ENCODE measurements at places on chromosomes 2 and 18.

GRCh38 chr2:170747921-170748320, 22.3 kb upstream of the ERICH2 start:
- no peak for DNase-seq

DNA sequence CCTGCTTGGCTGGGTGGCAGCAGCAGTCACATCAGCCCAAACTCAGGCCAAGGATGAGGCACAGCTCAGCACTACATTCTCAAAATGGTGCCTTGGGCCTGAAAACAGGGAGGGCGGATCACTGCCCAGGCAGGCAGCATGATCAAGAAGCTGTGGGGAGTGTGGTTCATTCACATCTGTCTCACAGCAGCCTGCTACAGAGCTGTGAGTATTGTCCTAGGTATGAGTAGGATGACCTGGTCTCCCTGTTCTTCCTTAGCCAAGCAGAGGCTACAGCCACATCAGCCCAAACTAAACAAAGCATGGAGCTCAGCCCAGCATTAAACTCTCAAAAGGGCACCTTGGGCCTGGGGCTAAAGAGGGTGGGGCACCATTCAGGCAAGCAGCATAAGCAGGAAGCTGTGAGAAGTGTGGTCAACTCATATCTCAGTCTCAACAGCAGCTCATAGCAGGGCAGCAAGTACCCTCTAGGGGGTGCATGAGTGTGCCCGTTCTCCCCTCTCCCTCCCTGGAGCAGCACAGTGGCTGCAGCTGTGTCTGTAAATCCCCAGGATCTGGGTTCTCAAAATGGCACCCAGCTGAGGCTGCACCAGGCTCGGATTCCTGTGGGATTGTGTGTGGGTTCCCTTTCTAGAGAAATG, 139.6 kb downstream of the TRABD2A start:
- peak; percentile 15 for DNase-seq

- no peak for DNase-seq
Measured at GRCh38 chr18:44895176-44895798, 214.6 kb downstream of the SETBP1 start.

DNA sequence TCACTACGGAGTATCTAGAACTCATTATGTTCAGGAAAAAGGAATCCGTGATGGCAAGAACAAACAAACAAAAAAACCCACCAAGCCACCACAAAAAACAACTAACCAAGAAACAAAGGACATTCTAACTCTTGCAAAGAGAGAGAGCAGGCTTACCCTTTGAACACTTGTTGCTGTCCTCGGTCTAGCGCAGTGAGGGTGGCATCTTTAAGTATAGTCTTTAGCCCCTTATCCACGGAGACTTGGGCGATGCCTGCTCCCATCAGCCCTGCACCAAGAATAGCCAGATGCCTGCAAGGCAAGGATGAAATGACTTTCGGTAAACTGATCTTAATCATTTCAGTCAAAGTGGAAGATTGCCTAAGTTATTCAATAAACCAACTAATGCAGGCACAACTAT, 31.0 kb downstream of the GAREM2 start:
- no peak for DNase-seq

- DNase-seq = no peak
Measured at GRCh38 chr2:189661957-189662321, 680 bp downstream of the ASNSD1 start.

DNA sequence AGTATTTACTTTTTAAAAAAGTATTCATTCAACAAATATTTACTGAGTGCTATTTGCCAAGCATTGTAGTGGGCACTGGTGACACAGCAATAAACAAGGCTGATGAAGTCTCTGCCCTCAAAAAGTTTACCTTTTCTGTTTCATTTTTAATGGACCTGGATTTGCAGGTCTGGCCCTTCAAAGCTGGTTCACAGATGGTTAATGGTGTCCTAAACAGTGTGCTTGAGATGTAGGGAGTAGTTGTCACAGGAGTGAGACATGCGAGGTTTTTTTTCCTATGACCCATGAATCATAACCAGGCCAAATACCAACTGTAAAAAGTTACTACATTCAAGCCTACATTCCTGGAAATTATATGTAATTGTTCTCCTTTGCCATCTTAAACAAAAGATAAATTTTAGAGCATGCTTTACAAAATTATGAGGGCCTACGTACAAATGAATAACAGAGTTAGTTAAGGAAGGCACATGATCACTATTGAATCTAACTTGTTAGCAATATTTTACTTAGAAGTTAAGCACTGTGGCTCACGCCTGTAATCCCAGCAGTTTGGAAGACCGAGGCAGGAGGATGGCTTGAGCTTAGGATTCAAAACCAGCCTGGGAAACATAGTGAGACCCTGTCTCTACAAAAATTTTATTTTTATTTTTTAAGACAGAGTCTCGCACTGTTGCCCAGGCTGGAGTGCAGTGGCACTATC, 223.9 kb downstream of the MBD5 start:
- DNase-seq = no peak

GRCh38 chr18:61736133-61736532, 156.7 kb downstream of the RNF152 start:
- DNase-seq = no peak

GRCh38 chr2:129803032-129803431, 176.4 kb upstream of the RAB6C start:
- no peak for DNase-seq

GRCh38 chr2:73053316-73054114, 18.0 kb downstream of the SFXN5 start:
- DNase-seq = no peak

GRCh38 chr18:31093880-31094279, 8.3 kb downstream of the DSC2 start:
- no peak for DNase-seq

- no peak for DNase-seq
Measured at GRCh38 chr18:80167931-80168330, 58.9 kb downstream of the ADNP2 start.

GRCh38 chr18:41744421-41745030, 210.5 kb upstream of the PIK3C3 start:
- no peak for DNase-seq

DNA sequence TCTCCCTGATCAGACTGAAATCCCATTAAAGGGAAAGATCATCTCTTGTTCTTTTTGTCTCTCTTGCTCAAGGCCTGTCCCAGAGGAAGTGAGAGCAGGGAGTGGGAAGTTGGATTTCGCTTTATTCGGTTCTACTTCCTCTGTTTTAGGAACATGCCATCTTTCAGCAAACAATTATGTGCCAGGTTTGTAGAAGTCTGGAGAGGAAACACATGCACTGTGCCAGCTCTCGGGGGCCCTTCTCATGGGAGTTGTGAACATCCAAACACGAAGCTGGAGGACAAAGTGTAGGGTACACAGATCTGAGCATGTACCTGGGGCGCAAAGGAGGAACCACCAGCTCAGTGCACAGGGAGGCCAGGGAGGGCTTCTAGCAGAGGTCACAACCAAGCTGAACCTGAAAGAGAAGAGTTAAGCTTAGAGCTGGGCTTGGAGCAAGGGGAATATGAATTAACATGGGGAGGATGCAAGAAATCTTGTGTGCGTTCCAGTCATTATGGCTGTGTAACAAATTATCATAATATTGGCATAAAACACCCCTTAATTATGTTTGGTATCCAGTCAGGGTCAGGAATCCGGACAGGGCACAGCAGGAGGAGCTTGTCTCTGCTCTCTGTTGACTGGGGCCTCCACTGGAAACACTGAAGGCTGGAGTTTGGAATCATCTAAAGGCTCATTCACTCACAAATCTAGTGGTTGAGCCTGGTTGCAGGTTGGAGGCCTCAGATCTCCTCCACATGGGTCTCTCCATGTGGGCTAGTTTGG, 128.6 kb downstream of the ZFP36L2 start:
- DNase-seq = peak; percentile 37

- no peak for DNase-seq
Measured at GRCh38 chr18:53018791-53019190, 678.8 kb downstream of the DCC start.

GRCh38 chr2:234405462-234405861, 91.4 kb downstream of the ARL4C start:
- no peak for DNase-seq

- no peak for DNase-seq
Measured at GRCh38 chr2:150688016-150688415, 200.5 kb upstream of the RND3 start.

- no peak for DNase-seq
Measured at GRCh38 chr2:48912110-48912509, 156.6 kb upstream of the LHCGR start.

Measured in hematopoietic multipotent progenitor cell (in vitro differentiated cells).